ENCODE measurements at places on chromosomes 16 and 17.

GRCh38 chr16:75306099-75306762 is 54.8 kb upstream of the BCAR1 start:
- no peak for DNase-seq

GRCh38 chr17:40598619-40599467 is 33.6 kb upstream of the CCR7 start:
- DNase-seq = no peak

GRCh38 chr17:61353615-61354014 is 46.0 kb upstream of the TBX2 start:
- DNase-seq = no peak

GRCh38 chr16:4330277-4330874 is 14.5 kb downstream of the GLIS2 start:
- DNase-seq = no peak

- DNase-seq = no peak
These were observed 97.5 kb downstream of the CHD9 start for GRCh38 chr16:53152329-53152728.
